ENCODE measurements at places on chromosomes 6 and 20. TPM values are rescaled to one million over a fixed set of nuclear protein-coding genes. Genes with fewer than 3 reads are reported as not detected.

ARMH2 gene
- total RNA-seq: not detected

SH3BGRL2 gene
- total RNA-seq: 12.0 TPM

TNFRSF6B gene
- not detected for total RNA-seq

SLX4IP gene
- total RNA-seq: 8.5 TPM

CBLN4 gene
- total RNA-seq: not detected

MYB gene
- 9.0 TPM for total RNA-seq
